ENCODE measurements at places on chromosomes 13 and 19. TPM values are rescaled to one million over a fixed set of nuclear protein-coding genes. Genes with fewer than 3 reads are reported as not detected.

LHFPL6 gene
- total RNA-seq: 159 TPM

CAMSAP3 gene
- not detected for total RNA-seq

CALR3 gene
- total RNA-seq: not detected

GNA15 gene
- total RNA-seq: under 0.01 TPM

ZNF730 gene
- total RNA-seq: 0.85 TPM

TEX26 gene
- under 0.01 TPM for total RNA-seq

OR4F17 gene
- total RNA-seq: not detected

MATK gene
- under 0.01 TPM for total RNA-seq

CATSPERD gene
- total RNA-seq: not detected
